Muscle of leg (tissue), 16 donors: ENCODE measurements at places on chromosomes 4 and X. TPM values are rescaled to one million over a fixed set of nuclear protein-coding genes. Genes with fewer than 3 reads are reported as not detected.

The SMS gene
- 69.9 TPM for total RNA-seq

The CXCR3 gene
- total RNA-seq: not detected

The LRCH2 gene
- 4.0 TPM for total RNA-seq

The CTAG1B gene
- not detected for total RNA-seq

The ADH1B gene
- total RNA-seq: 6.3 TPM

The MAGED4B gene
- total RNA-seq: 30.1 TPM
